ENCODE measurements at places on chromosomes 1 and 21.

DNA sequence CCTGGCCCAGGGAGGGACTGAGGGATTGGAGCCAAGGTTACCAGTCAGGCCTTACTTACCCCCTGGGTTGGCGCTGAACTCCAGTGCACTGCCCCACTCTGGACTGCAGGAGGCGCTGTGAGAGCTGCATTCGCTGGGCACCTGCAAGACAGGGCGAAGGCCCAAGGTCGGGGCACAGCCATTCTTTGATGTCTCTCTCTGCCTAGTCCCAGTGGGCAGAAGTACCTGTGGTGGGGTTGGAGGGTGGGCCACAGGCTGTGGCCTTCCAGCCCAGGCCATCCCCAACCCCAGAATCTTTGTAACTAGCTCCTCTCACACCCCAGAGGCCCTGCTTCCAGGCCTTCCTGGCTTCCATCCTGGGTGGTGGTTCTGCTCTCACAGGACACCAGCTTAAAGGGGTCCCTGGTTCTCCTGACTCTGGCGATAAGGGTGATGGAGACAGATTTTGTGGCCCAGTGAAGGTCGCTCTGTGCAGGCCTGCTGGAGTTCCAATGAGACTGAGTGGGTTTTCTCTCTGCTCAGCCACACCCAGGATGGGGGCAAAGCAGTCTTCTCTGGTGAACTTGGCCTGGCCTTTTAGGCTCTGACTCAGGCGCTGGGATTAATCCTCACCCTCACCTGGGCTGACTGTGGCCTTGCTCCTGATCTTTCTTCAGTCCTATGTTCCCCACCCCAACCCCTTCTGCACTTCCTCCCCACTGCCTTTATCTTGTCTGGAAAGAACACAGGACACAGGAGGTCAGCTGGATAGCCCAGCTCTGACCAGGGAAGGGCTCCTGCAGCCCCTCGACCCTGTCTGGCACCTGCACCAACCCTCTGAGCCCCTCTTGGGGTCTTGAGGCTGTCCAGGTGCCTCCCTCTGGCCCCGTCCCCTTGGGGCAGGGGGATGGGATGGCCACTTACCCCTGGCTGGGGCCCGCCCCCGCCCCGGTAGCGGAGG is 954 bp downstream of the MYOG start:
- DNase-seq, result no peak

- no peak for DNase-seq
Measured at GRCh38 chr1:110215621-110216515, 5.8 kb downstream of the KCNC4 start.

GRCh38 chr1:178947677-178947981 is 76.8 kb upstream of the ANGPTL1 start:
- no peak for DNase-seq

- DNase-seq, result no peak
Measured at GRCh38 chr1:212635141-212635631, 26.6 kb downstream of the ATF3 start.

- DNase-seq, result no peak
Measured at GRCh38 chr1:94808669-94809068, 11.5 kb upstream of the SLC44A3 start.

- peak; percentile 16 for DNase-seq
Measured at GRCh38 chr21:37862536-37862935, 53.7 kb downstream of the KCNJ6 start.

GRCh38 chr1:8910914-8911313 is 32.4 kb upstream of the ENO1 start:
- DNase-seq, result no peak

- no peak for DNase-seq
Measured at GRCh38 chr21:14593230-14593629, 47.1 kb upstream of the SAMSN1 start.

- no peak for DNase-seq
Measured at GRCh38 chr1:61124696-61125095, 42.3 kb downstream of the NFIA start.

- DNase-seq, result no peak
Measured at GRCh38 chr1:98516306-98516705, 145.2 kb upstream of the SNX7 start.

DNA sequence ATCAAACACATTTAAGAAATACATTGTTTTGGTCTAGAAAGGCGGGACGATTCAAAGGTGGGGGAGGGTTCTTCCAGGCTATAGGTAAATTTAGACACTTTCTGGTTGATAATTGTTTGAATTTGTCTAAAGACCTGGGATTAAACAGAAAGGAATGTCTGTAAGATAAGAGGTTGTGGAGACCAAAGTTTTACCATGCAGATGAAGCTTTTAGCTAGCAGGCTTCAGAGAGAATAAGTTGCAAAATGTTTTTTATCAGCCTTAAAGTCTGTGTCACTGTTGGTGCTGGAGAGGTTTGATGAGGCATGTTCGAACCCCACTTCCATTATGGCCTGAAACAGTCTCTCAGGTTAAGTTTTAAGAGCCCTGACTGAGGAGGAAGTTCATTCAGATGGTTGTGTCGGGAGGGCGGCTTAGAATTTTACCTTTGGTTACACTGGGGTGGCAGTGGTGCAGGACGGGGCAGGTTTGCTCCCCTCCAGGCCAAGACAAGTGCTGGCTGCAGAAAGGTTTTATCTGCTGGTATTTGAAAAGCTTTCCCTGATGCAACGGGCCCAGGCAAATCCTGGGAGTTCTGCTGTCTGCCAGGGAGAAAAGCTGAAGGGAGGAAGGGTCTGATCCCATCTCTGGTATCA is 16.0 kb upstream of the SLC2A5 start:
- no peak for DNase-seq

- no peak for DNase-seq
Measured at GRCh38 chr1:41914516-41914915, 4.2 kb downstream of the HIVEP3 start.

DNA sequence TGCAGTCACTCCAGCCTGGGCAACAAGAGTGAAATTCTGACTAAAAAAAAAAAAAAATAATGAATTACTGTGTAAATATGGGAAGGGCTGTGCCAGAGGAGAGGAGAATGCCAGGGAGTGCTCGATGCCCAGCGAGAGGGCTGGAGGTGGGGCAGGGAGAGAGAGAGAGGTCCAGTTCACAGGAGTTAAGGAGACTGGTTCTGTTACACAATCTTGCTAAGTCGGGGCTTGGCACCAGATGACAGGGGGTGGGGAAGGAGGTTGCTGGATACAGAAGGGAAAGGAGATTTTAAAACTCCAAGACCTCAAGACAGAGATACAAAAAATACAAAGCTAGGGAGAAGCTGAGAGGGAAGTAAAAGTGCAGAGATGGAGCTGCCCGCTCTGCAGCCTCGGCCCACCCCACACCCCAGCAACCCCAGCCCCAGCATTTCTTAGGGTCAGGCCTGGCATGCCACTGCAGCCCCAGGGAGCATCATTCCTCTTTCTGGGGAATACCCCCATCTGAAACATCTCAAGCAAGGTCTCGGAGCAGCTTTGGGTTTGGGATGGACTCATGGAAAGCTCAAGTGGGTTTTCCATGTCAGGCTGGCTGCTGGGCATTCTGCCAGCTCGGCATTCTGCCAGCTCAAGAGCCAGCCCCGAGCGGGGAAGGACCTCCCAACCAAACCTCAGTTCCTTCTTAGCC is 991 bp downstream of the SELENBP1 start:
- DNase-seq, result peak; percentile 25

DNA sequence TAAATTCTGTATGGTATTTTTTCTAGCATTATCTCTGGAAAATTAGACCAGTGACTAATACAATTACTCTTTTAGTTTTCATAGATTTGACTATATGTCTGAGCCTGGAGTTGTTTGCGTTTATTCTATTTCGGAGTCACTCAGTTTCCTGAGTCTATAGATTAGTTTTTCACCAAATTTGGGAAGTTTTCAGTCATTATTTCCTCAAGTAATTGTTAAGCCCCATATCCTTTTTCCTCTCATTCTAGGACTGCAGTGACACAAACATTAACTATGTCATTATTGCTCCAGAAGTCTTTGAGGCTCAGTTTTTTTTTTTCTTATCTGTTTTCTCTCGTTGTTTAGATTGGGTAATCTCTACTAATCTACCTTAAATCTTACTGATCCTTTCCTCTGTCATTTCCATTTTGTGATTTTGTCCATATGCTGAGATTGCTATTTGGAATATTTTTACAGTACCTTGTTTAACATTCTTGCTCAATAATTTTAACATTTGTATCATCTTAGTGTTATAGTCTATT is 886.2 kb downstream of the LTN1 start:
- no peak for DNase-seq

GRCh38 chr1:201598396-201598795 is 59.5 kb downstream of the NAV1 start:
- DNase-seq, result no peak

DNA sequence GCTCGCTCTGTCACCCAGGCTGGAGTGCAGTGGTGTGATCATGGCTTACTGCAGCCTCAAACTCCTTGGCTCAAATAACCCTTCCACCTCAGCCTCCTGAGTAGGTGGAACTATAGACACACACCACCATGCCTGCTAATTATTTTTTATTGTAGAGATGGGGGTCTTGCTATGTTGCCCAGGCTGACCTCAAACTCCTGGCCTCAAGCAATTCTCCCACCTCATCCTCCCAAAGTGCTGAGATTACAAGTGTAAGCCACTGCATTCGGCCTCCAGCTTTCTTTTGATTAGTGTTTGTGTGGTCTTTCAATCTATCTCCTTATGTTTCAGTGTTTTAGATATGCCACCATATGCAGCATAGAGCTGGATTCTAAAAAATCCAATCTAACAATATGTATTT is 19.9 kb upstream of the CSF3R start:
- no peak for DNase-seq

DNA sequence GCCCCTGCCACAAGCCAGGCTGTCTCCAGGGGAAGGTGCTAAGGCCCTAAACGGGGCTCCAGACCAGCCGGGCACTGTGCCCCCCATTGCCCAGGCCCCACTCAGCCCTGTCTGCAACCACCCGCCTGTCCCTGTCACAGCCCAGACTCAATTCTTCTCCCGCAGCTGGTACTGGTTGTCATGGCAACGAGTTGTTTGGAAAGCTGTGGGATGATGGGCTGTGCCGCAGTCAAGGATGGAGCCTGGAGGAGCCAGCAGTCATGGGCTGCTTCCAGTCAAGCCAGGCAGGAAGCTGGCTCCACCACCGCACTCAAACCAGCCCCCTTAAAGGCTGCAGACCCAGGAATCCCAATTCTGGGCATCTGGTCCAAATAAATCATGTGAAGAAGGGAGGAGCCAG is 4.2 kb downstream of the SPOCD1 start:
- DNase-seq, result no peak

DNA sequence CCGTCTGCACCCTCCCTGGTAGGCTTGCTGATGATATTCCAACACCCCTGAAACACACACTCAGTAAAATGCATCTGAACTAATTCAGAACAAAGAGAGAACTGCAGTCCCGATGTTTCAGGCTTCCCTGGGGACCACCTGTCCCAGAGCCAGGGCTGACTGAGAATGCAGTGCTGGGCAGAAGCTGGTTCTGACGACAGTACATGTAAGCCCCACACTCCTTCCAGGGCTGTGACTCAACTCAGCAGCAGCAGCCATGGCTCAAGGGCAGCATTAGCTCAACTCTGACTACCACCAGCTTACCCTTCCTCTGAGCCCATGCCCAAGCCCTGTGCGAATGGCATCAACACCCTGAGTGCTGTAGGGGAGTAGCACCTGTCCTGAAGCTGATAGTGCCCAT is 56.4 kb upstream of the SIPA1L2 start:
- no peak for DNase-seq

DNA sequence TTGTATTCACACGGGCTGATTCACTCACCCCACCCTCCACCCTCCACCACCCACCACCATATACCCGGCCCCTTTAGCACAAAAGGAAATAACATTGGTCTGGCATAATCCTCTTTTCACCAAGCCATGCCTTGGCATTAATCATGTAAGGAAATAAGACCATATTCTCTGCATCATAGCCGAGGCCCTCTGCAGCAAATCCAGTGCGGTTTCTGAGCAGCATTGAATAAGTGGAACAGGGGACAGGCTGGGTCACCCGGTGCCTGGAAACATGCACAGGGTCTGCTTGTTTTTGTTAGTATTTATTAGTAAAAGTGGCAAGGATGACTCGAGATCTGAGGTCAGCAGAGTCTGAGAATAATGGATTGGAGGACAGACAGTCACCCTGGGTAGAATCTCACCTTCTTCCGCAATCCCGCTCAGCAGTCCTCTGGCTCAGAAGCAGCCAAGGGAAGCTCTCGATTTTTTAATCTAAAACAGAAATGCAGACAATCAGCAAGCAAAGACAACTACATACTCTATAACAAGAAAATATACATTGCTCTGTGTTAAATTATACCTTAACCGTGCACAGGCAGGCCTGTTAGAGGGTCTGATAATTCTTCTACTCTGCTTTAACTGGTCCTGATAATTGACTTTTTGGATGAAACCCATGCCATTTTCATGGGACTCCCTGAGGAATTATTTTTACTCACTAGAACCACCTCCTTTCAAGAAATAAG is 52.4 kb upstream of the CDC42BPA start:
- peak; percentile 72 for DNase-seq

GRCh38 chr1:2054560-2054959 is 4.3 kb downstream of the PRKCZ start:
- DNase-seq, result no peak

GRCh38 chr1:46517010-46517600 is 27.5 kb downstream of the DMBX1 start:
- no peak for DNase-seq

DNA sequence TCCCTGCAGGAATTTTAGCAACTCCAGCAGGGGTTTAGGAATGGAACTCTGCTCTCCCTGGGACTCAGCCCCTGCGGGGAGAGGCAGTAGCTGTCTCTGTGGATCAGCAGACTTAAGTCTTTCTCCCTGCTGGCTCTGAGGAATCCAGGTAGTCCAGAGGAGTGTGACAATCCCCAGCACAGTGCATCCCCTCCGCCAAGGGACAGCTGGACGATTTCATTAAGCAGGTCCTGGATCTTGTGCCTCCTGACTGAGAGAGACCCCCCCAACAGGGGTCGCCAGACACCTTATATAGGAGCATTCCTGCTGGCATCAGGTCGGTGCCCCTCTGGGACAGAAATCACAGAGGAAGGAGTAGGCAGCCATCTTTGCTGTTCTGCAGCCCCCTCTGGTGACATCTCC is 30.6 kb downstream of the AKT3 start:
- DNase-seq, result no peak

DNA sequence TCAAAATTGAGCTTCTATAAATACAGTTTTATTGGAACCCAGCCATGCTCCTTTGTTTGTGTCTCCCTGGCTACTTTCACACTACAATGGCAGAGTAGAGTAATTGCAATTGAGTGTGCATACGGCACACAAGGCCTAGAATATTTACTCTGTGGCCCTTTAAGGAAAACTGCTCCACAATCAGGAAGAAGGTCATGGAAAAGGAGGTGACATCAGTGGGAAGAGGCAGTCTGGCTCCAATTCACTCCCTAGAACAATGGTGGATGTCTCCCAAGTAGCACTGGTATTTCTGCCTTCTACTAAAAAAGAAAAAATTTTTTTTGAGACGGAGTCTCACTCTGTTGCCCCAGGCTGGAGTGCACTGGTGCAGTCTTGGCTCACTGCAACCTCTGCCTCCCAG is 51.3 kb downstream of the KRTAP19-8 start:
- no peak for DNase-seq

GRCh38 chr1:78281580-78281979 is 209.2 kb upstream of the PTGFR start:
- no peak for DNase-seq

GRCh38 chr1:38598118-38598517 is 261.5 kb downstream of the RRAGC start:
- DNase-seq, result no peak

GRCh38 chr1:22553104-22553880 is 10.0 kb upstream of the EPHA8 start:
- DNase-seq, result no peak

- DNase-seq, result no peak
Measured at GRCh38 chr1:11914024-11914423, 12.2 kb downstream of the KIAA2013 start.

- DNase-seq, result no peak
Measured at GRCh38 chr1:98493469-98493868, 168.1 kb upstream of the SNX7 start.

Measured in NCI-H460 (cell line).